ENCODE measurements at places on chromosomes 1 and 21. TPM values are rescaled to one million over a fixed set of nuclear protein-coding genes. Genes with fewer than 3 reads are reported as not detected.

GRCh38 chr1:242641461-242641860, 117.0 kb upstream of the PLD5 start:
- DNase-seq = no peak

DNA sequence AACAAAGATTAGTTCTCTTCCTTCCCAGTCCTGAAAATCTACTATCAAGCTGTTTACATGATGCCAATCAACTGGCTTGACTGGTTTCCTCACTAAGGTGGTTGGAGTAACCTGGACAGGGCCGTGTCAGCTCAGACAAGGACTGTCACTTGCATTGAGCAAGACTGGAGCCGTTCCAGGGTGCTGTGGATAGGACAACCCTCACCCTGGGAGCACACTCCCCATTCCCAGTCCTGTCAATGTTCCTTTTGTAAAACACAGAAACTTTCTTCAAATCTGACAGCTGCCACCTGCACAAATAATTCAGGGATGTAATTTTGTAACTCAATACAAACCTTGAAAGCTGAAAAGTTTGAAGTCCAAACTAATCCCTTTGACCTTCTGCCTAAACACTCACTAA, 31.4 kb downstream of the PLPP3 start:
- DNase-seq = no peak

- no peak for DNase-seq
Observed at GRCh38 chr21:35727830-35728229, 332.5 kb downstream of the SETD4 start.

GRCh38 chr1:166980383-166980782, 5.0 kb upstream of the ILDR2 start:
- DNase-seq = no peak

LCE6A gene
- total RNA-seq = not detected

Data from uterus (tissue), 4 donors.